ENCODE measurements at places on chromosomes 1 and 21. TPM values are rescaled to one million over a fixed set of nuclear protein-coding genes. Genes with fewer than 3 reads are reported as not detected.

ATF3 gene
- 23.0 TPM for total RNA-seq

VANGL2 gene
- not detected for total RNA-seq

ECE1 gene
- 139 TPM for total RNA-seq

PIK3R3 gene
- total RNA-seq: 3.6 TPM

AUNIP gene
- 12.3 TPM for total RNA-seq

LMX1A gene
- total RNA-seq: not detected

ZDHHC18 gene
- 94.4 TPM for total RNA-seq

OSCP1 gene
- total RNA-seq: 0.96 TPM

FCRL3 gene
- total RNA-seq: 0.05 TPM

COA7 gene
- total RNA-seq: 37.6 TPM

GNAT2 gene
- 1.2 TPM for total RNA-seq

ESPN gene
- 1.2 TPM for total RNA-seq

CD160 gene
- total RNA-seq: not detected

LCE6A gene
- total RNA-seq: not detected

NMNAT2 gene
- total RNA-seq: not detected

GJA8 gene
- total RNA-seq: not detected

S100A7A gene
- total RNA-seq: not detected

MFN2 gene
- total RNA-seq: 88.1 TPM

HSD3B1 gene
- not detected for total RNA-seq

TMEM240 gene
- 0.41 TPM for total RNA-seq

PIAS3 gene
- 17.0 TPM for total RNA-seq

Data from activated T-helper 1 cell treated with anti-CD3 and anti-CD28 coated beads, Interleukin-12 subunit alpha, Interleukin-12 subunit beta, Interleukin-2, Interleukin-4 antibody, amounts not matched to agents 30 ng/mL and 10 ng/mL and 1 ng/mL, durations not matched to agents 14 hours and 24 hours and 36 hours (primary cell).